Effector CD4-positive, alpha-beta T cell (primary cell): ENCODE measurements at places on chromosomes 11 and 22.

GRCh38 chr22:33605221-33605620, 315.1 kb downstream of the LARGE1 start:
- no peak for DNase-seq

DNA sequence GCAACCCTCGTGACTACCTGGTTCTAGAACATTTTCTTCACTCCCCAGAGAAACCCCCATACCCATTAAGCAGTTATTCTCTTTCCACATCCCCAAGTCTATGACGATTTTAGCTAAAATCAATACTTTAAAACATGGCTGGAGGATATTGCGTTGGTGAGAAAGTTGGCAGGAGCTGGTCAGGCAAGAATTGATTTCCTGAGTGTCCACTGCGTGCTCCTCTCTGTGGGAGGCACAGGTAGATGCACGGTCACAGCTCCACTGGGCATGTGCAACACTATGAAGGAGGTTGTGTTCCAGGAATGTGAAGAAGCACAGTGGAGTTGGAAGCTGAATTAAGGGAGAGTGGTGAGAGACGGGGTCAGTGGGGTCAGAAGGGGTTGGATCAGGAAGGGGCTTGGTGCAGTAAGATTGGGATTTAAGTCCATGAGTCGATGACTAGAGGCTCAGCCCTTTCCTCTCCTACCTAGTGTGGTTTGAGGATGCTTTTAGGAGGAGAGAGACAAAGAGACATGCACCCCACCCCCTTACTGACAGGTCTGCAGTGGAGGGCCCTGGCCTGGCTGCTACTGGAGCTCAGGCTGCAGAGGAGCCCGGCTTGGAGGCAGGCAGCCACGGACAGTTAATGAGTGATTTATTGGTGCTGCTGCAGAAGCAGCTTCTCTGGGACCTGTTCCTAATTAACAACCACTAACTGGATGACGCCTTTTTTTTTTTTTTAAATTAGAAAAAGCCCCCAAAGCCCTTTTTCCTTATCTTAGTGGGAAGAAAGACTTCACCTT, 395.6 kb downstream of the TENM4 start:
- DNase-seq: no peak

DNA sequence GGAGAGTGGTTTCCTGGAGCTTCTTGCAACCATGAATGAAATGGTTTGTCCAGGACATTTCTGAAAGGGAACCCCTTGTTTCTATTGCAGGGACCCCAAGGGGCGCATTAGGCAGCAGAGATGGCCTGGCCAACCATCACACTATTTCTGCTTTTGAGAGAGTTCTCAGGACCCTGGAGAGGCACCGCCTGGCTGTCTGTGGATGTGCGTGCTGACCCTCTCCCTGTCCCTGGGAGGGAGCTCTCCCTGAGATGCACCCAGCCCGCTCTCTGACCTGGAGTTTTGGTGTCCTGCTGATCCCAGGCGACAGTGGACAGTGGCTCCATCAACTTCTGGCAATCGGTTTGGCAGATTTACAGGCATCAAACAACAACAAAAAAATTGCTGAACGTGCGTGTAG, 80.3 kb upstream of the SLC22A12 start:
- no peak for DNase-seq

DNA sequence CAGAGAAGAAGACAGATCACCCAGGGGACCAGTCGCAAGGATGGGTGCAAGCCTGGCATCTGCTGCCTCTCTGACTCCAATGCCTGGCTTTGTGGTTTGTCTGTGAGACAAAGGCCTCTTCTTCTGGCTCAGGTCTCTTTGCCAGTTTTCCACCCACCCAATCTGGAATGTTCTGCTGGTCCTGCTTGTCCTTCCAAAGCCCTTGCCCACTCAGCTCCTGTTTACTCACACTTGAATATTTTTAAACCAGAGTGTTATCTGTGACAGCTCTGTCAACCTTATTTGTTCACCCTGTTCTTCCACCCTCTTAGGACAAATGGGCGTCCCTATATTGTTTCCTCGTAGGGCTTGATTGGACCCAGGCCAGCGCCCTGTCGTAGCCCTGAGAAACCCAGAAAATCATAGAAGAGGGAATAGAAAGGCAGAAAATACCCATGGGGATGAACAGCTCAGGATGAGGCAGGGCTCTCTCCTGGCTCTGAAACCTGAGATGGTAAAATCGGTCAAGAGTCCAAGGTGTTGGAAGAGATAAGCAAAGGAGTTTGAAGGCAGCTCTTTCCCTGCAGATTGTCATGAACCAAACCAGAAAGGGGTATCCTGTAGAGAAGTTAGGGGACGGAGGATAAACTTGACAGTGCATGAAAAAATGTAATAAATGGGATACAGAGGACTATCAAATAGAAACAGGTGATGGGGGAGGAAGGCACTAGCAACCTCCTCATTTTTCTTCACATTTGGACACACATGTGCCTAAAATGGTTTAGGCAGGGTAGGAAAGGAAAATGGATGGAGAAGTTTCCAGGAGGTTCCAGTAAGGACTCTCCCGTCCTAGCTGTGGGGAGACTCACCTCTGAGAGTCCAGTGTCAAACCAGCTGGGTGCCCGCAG, 651 bp downstream of the CRYAB start:
- DNase-seq: no peak

- no peak for DNase-seq
These were observed 14.1 kb upstream of the B3GNT6 start for GRCh38 chr11:77019976-77020595.

DNA sequence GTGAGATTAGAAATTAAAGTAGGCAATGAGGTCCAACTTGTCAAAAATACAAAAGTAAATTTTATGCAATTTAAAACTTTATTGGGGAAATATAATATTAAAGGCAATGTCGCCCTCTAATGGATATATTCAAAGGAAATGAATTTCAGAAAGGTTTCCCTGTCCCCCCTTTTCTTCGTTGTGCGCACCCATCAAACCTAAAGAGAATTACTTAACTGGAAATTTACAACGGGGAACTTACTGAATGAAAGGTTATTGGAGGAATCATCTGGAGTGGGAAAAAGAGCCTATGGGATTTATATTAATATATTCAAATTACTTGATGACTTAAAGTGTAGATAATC, 1.7 kb upstream of the ABTB2 start:
- no peak for DNase-seq

GRCh38 chr11:65896034-65896999, 3.9 kb downstream of the FOSL1 start:
- DNase-seq: no peak

GRCh38 chr11:72684236-72684912, 10.2 kb upstream of the PDE2A start:
- peak; percentile 20 for DNase-seq

DNA sequence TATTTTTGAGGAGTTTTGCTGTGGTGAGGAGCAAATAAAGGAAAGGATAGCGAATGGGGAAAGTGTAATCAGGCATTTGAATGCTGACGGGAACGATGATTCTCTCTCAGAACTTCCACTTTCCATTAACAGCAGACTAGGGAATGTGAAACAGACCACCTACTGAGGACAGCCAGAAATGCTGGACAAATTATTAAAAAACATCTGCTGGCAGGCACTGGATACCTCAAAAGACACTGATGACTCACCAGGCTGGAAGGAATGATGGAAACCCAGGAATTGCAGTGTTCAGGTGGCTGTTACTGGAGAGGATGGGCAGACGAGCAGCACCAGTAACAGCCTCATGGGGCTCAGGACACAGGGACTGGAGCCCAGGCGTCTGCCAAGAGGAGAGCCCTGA, 33.4 kb downstream of the PLA2G6 start:
- DNase-seq: no peak

GRCh38 chr11:69791276-69792180, 16.4 kb upstream of the FGF4 start:
- no peak for DNase-seq

DNA sequence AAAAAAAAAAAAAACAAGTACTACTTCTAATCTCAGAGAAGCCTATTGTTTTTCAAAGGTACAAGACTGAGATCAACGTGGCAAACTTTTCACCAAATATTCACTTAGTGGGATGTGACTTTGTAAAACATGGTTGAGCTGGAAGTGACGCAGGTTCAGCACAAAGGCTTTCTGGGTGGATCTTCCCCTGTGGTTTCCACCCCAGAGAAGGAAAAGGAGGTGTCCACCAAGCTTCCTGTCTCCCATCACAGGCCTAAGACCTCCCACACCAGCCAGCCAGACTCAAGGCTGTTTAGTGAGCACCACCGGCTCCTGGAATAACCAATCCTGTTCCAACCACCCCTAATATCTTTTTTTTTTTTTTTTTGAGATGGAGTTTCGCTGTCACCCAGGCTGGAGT, 5.7 kb downstream of the TMEM184B start:
- DNase-seq: peak; percentile 48

- no peak for DNase-seq
These were observed 38.8 kb downstream of the FLI1 start for GRCh38 chr11:128732471-128733277.

GRCh38 chr11:96257972-96258934, 84.7 kb downstream of the MAML2 start:
- peak; percentile 26 for DNase-seq

GRCh38 chr22:25869771-25870170, 127.8 kb downstream of the MYO18B start:
- no peak for DNase-seq

- DNase-seq: no peak
These were observed 52.4 kb downstream of the MCM5 start for GRCh38 chr22:35452351-35452781.

- DNase-seq: peak; percentile 66
These were observed 4.3 kb upstream of the BAIAP2L2 start for GRCh38 chr22:38114484-38115398.

- DNase-seq: no peak
These were observed 37.5 kb downstream of the SYN3 start for GRCh38 chr22:33020721-33021120.

DNA sequence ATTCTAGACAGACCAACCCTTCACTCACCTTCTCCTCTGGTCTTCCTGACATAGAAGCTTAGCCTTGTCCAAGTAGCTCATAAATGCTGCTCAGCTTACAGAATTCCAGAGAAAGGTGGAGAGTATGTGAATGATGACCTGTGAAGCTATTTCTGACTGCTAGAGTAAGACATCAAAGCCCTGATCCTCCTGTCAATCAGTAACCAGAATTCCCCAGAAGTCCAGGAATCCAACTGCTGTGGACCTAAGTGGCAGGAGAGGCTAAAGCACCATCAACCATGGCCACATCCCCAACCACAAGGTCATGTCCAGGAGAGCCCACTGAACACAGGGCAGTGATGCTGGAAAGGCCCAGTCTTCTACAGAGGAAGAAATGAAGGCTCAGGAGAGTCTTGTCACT, 2.6 kb downstream of the OR51G2 start:
- DNase-seq: no peak

- DNase-seq: no peak
These were observed 29.4 kb upstream of the XKR3 start for GRCh38 chr22:16854631-16855030.

DNA sequence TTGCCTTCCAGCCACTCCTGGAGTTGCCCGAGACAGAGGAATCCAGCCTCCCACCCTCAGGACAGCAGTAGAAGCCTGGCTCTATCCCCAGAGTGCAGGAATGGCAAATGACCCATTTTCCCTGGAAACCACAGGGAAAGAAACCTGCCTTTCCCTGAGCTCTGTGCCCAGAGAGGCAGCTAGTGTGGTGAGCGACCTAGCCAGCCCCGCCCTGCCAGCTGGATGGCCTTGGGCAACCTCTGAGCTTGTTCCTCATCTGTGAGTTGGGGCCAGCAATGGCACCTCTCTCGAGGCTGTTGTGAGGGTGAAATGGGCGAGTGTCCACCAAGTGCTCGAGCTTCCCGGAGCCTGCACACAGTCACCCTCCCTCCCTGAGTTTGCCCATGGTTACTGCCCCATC, 3.7 kb downstream of the OMP start:
- no peak for DNase-seq

GRCh38 chr22:42621505-42622002, 6.9 kb upstream of the POLDIP3 start:
- DNase-seq: peak; percentile 44

DNA sequence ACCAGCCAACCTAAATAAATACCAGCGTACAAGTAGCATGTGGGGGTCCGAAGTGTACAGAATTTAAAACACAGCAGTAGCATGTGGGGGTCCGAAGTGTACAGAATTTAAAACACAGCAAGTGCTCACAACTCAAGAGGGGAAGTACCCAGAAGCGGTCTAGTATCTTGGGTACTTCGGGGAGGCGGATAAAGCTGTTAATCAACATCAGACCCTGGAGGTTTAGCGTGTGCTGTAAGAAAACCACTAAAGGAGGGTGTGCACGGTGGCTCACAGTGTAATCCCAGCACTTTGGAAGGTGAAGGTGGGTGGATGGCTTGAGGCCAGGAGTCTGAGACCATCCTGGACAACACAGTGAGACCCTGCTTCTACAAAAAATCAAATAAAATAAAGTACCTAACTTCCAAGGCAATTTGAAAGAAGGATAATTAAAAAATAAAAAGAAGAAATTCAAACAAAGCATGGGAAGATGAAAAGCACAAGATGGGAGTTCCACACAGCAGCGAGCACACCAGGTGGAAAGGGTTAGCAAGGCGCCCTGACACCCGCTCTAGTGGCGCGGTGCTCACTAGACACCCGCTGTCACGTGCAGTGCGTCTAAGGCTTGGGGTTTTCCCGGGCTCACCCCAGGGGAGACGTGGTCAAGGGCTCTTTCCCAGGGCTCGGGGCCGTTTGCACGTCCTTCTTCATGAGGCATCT, 35.0 kb upstream of the MOB2 start:
- no peak for DNase-seq

DNA sequence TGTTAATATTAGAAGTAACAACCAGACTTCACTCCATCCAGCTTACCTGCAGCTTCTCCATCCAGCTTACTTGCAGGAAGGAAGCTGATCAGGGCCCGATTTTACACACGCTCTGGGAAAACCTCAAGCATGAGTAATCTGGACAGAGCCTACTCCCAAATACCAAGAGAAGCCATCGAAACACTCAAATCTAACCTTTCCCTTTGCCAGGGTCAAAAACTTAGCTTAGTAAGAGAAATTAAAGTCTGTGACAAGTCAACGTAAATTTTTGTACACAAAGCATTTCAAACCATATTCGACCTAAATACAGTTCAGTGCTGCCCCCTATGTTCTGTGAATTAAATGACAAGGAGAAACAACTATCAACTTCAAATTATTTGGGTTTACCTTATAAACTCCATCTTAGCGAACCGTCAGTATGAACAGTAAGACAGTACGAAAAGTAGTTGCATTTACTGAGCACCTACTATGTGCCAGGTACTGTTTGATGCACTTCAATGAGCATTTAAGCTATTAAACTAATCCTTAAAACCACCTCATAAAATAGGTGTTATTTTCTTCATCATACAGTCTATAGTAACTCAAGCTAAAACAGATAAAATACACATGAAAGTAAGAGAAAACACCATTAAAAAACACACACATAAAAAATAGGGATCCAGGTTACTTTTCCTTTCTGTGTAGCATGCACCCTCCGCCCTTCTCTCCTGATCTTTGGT, 36.9 kb downstream of the ARFGAP3 start:
- no peak for DNase-seq

DNA sequence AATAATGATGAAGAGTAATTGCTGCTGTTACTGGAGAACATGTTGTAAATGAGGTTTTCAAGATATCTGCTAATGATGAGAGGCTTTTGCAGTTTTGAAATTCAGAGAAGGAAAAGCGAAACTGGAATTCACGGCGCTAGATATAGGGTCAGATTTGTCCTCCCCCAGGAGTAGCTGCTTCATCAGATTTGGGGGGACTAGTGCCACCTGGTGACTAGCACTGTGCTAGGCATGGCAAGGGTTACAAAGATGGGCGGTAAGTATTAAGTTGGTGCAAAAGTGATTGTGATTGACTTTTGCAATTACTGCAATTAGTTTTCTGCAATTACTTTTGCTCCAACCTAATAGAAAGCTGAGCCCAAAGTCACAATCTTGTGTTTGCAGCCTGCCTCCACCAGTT, 879.9 kb upstream of the TENM4 start:
- DNase-seq: no peak

GRCh38 chr11:106424111-106424510, 346.6 kb downstream of the AASDHPPT start:
- DNase-seq: no peak
